Natural killer cell (primary cell): ENCODE measurements at places on chromosomes 3 and 15. TPM values are rescaled to one million over a fixed set of nuclear protein-coding genes. Genes with fewer than 3 reads are reported as not detected.
A peak's percentile ranks its signal among the peaks of the same experiment; 100 is the strongest.

GRCh38 chr3:24596626-24597025 lies 102.0 kb upstream of the THRB start:
- no peak overlapping the region for H3K4me3 ChIP-seq
- H3K27me3 ChIP-seq, result no peaks in the 10 kb centered on the region
- H3K4me1 ChIP-seq, result no peaks in the 10 kb centered on the region

- no peaks in the 10 kb centered on the region for H3K4me1 ChIP-seq
- H3K4me3 ChIP-seq, result no peak overlapping the region
- H3K27ac ChIP-seq, result no peak overlapping the region
Observed at GRCh38 chr15:68985361-68985891, 29.1 kb upstream of the NOX5 start.

DNA sequence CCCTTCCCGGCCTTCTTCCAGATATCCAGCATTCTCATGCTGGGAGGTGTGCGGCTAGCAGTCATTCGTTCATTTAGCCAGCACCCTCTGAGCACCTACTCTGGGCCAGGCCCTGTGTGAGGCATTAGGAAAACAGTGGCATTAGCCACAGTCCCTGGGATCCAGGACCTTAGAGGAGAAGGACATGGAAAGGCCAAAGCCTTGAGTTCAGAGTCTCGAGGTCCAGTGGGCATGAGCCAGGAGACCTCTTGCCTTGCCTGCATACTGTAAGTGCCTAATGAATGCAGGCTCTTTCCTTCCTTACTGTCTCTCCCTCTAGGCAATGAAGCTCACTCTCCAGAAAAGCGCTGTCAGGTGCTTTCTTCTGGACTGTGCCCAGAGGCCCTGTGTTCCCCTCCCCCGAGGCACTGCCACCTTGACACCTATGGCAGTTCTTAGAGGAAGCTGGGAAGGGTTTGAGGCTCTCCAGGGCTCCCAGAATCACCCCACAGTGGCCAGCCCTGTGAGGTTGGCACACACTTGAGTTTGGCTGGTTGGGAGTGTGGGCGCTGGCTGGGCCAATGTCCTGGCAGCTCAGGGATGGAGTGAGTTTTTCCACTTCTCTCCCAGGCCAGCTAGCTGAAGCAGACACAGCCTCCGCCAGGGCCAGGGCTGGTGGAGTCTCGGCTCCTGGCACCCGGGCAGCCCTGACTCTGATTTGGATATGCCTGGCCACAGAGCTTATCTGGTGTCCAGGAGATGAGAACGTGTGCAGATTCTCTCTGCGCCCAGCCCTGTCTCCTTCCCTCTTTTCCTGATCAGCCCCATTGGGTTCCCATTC lies 5.4 kb downstream of the CORO2B start:
- no peaks in the 10 kb centered on the region for H3K4me1 ChIP-seq
- no peaks in the 10 kb centered on the region for H3K36me3 ChIP-seq
- DNase-seq, result no peak

DNA sequence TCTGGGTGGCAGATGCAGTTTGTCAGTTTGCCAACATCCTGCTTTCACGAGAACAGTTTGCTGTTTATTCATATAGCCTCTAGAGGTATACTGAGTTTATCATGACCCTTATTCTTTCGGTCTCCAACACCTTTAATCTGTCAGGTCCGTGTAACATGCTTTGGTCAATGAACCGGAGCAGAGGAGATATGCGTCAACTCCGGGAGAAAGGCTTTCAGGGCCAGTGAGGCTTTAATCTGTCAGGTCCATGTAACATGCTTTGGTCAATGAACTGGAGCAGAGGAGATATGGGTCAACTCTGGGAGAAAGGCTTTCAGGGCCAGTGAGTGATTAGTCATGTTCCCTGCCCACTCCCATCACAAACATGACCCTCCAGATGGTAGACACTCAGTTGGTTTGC lies 16.9 kb upstream of the GPD1L start:
- no peak overlapping the region for H3K27ac ChIP-seq
- no peak overlapping the region for H3K4me3 ChIP-seq
- no peak for DNase-seq

DNA sequence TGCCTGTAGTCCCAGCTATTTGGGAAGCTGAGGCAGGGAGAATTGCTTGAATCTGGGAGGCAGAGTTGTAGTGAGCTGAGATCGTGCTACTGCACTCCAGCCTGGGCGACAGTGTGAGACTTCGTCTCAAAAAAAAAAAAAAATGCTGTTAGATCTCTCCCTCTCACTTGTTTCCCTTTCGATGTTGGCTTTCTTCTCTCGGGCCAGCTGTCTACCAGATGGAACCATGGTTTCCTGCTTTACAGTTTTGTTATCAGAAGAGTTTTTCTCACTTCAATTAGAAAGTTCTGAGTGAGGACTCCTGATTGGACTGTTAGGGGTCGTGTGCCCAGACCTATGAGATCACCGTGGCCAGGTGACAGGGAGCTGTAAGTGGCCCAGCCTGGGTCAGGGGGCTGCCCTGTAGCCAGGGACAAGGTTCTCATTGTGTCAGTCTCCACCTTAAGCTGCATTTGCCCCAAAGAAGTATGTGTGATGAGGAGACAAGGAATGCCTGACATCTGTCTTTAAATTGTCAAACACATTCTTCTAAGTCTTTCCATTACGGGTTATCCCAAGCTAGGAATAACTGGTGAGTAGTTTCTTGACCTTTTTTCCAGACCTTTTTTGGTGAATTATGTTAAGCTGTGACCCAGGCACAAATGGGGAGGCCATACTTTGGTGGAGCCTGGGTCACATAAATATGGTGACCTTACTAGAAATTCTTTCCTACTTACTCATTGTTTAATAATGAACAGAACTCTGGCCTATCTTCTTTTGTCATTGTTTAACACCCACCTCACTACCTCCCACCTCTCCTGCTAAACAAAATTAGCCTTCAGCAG lies 25.2 kb downstream of the SNAPC5 start:
- H3K36me3 ChIP-seq, result no peaks in the 10 kb centered on the region
- DNase-seq, result peak; percentile 43
- no peak overlapping the region for H3K4me3 ChIP-seq
- H3K27me3 ChIP-seq, result no peaks in the 10 kb centered on the region

- H3K4me3 ChIP-seq, result no peak overlapping the region
- no peak overlapping the region for H3K27ac ChIP-seq
- H3K27me3 ChIP-seq, result no peaks in the 10 kb centered on the region
- no peaks in the 10 kb centered on the region for H3K4me1 ChIP-seq
Observed at GRCh38 chr15:70415398-70415797, 317.7 kb upstream of the TLE3 start.

The SRP14 gene
- total RNA-seq, result 143 TPM

The LRTM1 gene
- total RNA-seq, result not detected

The TMF1 gene
- 110 TPM for total RNA-seq

The HESX1 gene
- total RNA-seq, result not detected

The APEH gene
- 62.8 TPM for total RNA-seq

The CPEB1 gene
- not detected for total RNA-seq

The GOLGA6B gene
- total RNA-seq, result not detected

The ISG20 gene
- 116 TPM for total RNA-seq
